Testis (tissue), 5 donors: ENCODE measurements at places on chromosomes 4 and X.

GRCh38 chrX:110759785-110760184, 35.8 kb downstream of the CHRDL1 start:
- no peak for DNase-seq

GRCh38 chr4:22625311-22625710, 67.4 kb upstream of the GBA3 start:
- no peak for DNase-seq

- no peak for DNase-seq
Measured at GRCh38 chr4:180217070-180217469, 2026.1 kb upstream of the TENM3 start.

- no peak for DNase-seq
Measured at GRCh38 chr4:34619531-34620162, 1624.7 kb downstream of the ARAP2 start.

DNA sequence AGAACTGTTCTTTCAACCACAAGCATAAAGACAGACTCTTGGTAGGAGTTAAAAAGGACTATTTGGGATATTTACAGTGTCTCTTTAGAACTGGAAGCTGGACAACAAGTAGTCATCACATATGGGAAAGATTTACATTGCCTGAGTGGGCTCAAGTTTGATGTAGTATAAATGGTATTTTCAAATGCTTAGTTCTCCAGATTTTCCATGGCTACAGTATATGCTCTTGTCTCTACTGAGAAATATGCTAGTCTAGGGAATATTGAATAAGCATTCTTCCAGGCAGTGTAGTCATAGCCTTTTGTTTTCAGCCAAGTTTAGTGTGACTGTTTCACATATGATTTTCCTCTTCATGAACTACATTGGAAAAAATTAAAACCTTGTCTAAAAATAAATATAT, 315.6 kb downstream of the ARHGAP24 start:
- DNase-seq: no peak
